Adrenal gland (tissue), 19 donors: ENCODE measurements at places on chromosomes 4 and X. TPM values are rescaled to one million over a fixed set of nuclear protein-coding genes. Genes with fewer than 3 reads are reported as not detected.
A peak's percentile ranks its signal among the peaks of the same experiment; 100 is the strongest.

DNA sequence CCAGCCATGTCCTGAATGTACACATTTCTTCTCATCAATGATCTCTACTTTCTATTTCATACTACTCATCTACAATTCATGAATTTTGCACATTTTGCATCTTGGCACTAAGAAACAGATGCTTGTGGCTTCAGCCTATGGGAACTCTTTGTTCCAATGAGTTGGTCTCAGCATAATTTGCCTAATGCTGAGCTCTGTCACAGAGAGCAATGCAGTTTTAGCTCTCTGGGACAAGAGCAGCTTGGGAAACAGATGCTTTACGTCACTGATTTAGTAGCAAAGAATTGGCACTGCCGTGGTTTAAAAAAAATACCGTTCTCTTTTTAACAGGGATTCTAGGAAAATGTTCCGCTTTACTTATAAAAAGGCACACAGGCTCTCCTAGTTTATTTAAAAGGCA is 162.4 kb downstream of the WDFY3 start:
- DNase-seq = no peak

DNA sequence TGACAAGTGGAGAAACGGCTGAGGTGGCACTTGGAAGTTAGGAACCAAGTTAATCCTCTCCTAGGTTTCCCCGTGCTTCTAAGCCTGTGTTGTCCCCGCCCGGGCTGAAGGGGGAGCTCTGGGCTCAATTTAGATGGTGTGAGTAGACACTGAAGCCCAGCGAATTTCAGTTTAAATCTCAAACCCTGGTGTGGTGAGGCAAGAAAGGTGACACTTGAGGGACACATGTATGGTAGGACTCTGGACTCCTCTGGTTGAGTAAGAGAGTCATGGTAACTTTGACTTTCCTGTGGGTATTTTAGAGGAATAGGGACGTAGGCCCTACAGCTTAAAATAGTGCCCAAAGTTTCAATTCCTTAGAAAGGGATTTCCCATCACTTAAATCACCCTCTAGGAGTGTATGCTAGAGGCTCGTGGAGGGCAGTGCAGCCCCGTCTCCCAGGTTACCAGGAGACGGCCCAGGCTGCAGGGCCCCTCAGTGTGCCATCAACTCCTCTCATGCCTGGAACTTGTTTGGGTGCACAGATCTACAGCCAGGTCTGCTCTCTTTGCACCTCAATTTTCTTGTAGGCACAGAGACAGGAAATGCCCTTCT is 24.0 kb downstream of the HAND2 start:
- no peak for DNase-seq

Gene FREM3
- not detected for polyA plus RNA-seq

DNA sequence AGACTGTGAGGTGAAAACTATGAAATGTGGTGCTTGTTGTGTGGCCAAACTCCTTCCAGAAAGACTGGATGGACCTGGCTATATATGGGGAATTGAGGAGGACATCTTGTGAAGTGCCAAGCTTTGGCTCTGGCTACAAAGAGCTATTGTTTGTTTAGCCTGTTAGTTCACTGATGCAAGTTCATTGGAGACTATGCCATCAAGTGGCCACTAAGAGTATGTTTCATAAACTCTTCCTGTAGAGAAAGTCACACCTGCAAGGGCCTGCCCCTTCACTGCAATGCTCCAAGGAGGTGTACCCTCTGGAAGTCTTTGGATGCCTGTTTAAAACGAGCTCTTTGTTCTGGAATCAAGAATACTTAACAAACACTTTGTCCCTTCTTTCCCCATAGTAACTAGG is 382.0 kb downstream of the GABRG1 start:
- no peak for DNase-seq

Gene ANAPC10
- polyA plus RNA-seq = 13.0 TPM

GRCh38 chr4:79650217-79650616 is 242.2 kb upstream of the GK2 start:
- DNase-seq = no peak

Gene TMSB15B
- 1.5 TPM for polyA plus RNA-seq

DNA sequence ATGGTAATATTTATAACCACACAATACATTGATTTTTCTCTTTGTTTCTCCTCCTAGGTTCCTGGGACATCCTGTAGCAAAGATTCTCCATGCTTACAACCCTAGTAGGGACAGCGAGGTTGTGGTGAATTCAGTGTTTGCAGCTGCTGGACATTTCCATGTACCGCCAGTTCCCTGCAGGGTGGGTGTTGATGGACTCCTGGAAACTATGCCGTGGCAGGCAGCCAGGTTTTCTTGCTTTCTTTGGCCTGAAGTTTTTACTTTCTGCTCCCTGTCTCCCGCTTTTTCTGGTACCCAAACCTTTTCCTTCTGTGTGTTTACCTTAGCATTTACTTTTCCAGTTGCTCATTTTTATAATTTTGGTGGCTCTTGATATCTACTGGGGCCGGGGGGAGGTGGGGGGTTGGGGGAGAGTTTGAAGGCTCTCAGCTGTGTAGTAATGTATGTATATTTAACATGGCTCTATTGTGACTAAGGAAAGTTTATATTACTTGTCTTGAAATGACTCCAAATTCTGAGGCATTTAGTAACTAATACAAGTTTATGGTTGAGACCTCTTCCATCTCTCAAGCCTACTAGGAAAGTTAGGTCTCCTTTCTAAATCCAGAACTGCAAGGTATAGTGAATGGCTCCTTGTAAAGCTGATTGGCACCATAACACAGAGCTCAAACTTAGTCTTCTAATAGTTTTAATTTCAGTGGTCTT is 89.7 kb downstream of the TMEM131L start:
- DNase-seq = peak; percentile 64

- no peak for DNase-seq
These were observed 46.0 kb upstream of the MGST2 start for GRCh38 chr4:139619644-139620043.

Gene LEF1
- polyA plus RNA-seq = 53.4 TPM

GRCh38 chr4:157994863-157995262 is 178.0 kb downstream of the GASK1B start:
- no peak for DNase-seq

DNA sequence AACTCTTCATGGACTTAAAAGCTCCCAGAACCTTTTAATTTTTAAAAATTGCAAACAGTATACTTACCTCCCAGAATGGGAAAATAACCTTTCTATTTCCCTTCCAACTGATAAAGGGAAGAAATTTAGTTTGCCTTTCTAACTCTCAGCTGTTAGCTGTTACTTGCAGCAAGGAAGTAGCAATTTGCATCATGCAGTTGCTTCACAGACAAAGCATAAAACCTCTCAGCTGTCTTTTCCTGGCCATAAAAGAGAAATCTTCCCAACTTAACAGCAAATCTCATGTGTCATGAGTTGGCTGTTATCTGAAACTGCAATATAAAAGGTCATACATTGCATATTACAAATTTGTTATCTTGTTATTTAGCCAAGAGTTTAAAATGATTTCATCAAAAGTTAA is 18.4 kb downstream of the C4orf17 start:
- DNase-seq = no peak

DNA sequence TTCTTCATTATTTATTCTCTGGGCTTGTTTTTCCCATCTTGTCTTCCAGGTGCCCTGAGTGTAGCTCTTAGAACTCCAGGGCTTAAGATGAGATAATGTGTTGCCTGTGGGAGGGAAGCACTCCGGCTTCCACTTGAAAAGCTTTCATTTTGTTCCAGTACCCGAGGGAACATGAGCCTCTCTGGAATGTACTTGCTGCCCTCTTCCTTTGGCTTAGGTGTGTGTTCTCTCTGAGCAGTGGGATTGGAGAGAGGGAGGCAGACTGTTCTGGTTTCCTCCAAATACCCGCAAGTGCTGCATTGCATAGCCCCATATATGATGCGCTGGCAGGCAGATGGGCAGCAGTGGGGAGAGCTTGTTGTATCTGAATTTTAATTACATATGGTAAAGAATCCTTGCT is 861 bp upstream of the DTHD1 start:
- no peak for DNase-seq

- no peak for DNase-seq
These were observed 129.3 kb upstream of the FAM9B start for GRCh38 chrX:9163214-9163709.

DNA sequence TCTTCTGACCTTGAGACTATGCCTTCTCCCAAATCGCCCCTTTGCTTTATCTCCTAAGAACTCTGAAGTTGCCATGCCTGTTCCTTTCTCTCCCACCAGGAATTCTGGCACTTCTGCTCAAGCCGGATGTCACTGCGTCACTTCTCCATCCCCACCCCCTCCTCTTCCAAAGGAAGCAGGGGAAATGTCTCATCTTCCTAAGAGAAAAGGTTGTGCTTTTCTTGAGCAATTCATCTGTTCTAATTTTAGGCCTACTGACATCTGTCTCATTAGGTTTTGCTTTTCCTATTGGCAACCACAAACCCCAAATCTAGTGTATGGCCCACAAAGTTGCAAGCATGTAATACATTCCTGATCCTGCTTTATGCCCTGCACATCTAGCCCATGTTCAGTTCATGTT is 163.1 kb upstream of the PLAC1 start:
- DNase-seq = peak; percentile 25

Gene TENM3
- 2.6 TPM for polyA plus RNA-seq

Gene GABRE
- polyA plus RNA-seq = 45.1 TPM

GRCh38 chr4:154686838-154687237 is 57.0 kb upstream of the LRAT start:
- DNase-seq = no peak

- DNase-seq = no peak
These were observed 135.6 kb upstream of the GPC4 start for GRCh38 chrX:133550665-133551485.

DNA sequence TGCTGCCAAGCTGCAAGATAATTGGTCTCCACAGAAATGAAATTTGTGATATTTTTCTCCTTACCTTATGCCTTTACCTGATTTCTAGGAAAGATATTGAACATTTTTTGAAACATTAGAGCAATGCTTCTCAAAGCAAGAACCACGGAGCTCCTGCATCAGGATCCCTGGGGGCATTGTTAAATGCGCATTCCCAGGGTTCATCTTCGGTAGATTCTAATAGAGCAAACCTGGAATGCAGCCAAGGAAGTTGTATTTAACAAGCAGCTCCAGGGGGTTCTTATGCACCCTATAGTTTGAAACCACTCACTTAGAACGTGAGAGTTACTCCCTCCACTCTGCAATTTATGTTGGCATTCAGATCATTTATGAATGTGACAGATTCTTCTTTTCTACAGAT is 126.2 kb downstream of the SLC39A8 start:
- no peak for DNase-seq

Gene BST1
- polyA plus RNA-seq = 2.3 TPM

Gene DCX
- 0.24 TPM for polyA plus RNA-seq

GRCh38 chr4:87274803-87275202 is 47.9 kb downstream of the HSD17B13 start:
- no peak for DNase-seq

Gene CRMP1
- polyA plus RNA-seq = 8.4 TPM

- DNase-seq = no peak
These were observed 12.6 kb upstream of the SLC10A4 start for GRCh38 chr4:48470570-48470969.

DNA sequence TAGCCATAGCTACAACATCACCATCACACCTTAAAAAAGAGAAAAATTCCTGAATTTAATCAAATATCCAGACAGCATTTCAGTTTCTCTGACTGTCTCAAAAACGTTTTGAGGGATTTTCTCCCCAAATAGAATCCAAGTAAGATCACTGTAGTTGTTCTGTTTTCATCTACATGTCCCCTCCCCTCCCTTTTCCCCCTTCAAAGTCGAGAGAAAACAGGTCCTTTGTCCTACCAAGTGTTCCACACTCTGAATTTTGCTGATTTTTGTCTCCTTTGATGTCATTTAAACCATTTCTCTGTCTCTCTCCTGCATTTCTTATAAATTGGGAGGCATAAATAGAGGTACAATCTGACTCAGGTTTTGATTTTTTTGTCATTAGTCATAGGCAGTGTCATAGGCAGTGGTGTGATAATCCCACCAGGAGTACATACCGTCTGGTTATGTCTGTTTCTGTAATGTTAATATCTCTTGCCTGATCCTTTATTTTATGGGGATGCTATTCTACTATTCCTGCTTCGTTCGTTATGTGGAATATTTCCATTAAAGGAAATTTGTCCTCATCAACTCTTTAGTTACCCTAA is 348.6 kb downstream of the PTTG2 start:
- DNase-seq = no peak

- DNase-seq = no peak
These were observed 69.1 kb upstream of the UCP1 start for GRCh38 chr4:140637836-140638235.

- DNase-seq = no peak
These were observed 57.5 kb upstream of the BMPR1B start for GRCh38 chr4:94700298-94700697.

Gene AFM
- polyA plus RNA-seq = not detected

DNA sequence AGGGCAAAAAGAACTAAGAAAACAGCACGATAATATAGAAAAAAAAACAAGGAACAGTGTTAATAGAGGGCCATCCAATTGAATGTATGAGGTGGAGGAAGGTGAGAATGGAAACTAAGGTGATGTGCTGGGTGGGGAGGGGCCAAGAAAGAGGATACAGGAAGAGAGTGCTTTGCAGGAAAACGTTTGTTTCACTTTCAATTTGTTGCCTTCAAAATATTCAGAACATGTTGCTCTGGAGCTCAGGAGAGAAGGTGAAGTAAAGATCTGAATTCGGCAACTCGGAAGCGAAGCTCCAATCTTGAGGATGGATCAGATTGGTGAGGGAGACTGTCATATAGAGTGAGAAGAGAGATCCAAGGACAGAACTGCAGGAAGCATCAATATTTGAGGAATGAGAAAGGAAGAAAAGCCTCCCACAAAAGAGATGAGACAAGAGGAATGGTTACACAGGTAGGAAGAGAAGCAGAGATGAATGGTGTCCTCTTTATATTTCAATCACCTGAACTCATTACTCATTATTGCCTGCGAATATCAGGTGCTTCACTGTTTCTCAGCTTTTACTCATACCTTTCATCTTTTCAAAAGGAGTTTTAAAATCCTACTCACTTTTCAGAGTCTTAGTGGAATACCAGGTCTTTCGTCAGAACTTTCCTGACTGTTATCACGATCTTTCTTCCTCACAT is 14.7 kb upstream of the SEC24D start:
- no peak for DNase-seq

DNA sequence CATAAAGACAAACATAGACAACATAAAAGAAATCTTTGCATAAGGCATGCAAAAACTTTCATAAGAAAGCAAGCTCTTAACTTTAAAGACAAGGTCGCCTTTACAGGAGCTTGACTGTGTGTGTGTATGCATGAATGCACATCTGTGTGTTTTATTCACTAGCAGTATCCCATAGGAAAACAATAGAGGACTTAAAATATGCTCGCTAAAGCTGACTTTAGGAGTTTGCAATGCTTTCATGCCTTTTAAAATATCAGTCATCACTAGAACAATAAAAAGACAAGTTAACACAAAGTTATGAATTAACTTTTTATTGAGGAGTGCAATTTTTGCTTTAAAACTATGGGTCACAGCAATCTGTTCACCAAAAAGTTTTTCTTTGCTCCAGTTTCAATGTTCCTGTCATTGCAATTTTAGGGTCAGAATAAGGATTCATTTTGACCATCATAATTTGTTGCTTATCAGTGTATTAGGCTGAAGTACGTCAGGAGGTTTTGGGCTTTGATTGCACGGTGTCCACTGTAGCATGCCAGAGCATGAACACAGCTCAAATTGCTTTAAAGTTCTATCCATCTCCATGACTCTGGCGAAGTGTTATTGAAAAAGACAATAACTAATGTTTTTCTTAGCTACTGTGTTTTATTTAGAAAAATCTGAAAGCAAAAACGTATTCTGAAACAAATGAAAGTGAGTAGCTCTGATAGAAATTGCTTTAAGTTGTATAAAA is 36.9 kb downstream of the ANXA10 start:
- no peak for DNase-seq
